ENCODE measurements at places on chromosomes 6 and 20. TPM values are rescaled to one million over a fixed set of nuclear protein-coding genes. Genes with fewer than 3 reads are reported as not detected.

DNA sequence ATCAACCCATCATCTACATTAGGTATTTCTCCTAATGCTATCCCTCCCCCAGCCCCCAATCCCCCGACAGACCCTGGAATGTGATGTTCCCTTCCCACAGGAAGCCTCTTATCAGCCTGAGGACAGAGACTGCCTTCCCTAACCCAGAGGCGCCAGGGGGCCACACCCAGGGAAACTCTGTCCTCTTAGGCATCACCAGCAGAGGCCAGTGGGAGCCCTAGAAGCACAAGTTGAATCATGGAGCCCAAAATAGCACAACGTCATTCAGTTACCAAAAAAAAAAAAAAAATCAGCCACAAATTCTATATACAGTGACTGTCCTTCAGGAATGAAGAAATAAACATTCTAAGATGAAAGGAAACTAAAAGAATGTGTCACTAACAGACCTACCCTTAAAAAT lies 625.7 kb downstream of the TFAP2A start:
- DNase-seq, result no peak

DNA sequence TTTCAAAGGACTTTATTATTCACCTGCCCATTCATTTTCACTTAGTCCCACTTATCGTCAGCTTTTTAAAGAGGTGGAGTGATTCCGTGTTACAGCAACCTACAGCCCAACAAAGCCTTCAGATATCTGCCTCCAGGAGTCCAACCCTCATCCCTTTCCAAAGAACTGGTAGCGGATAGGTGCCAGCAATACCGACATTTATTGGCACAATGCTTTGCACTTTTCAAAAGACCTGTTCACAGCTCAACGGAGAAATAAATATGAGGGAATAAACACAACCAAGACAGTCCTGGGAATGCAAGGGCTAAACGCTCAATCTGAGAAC lies 819 bp upstream of the MTRF1L start:
- DNase-seq, result no peak

- no peak for DNase-seq
Observed at GRCh38 chr6:126040394-126040793, 54.1 kb downstream of the TRMT11 start.

The RUNX2 gene
- total RNA-seq, result 4.3 TPM

DNA sequence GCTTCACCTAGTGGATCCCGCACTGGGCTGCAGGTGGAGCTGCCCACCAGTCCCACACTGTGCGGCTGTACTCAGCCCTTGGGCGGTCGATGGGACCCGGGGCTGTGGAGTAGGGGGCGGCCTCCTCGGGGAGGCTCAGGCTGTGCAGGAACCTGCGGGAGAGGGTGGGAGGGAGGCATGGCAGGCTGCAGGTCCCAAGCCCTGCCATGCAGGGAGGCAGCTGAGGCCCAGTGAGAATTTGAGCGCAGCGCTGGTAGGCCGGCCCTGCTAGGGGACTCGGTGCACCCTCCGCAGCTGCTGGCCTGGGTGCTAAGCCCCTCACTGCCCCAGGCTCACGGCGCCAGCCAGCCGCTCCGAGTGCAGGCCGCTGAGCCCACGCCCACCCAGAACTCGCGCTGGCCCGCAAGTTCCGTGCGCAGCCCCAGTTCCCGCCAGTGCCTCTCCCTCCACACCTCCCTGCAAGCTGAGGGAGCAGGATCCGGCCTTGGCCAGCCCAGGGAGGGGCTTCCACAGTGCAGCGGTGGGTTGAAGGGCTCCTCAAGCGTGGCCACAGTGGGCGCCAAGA lies 1407.6 kb downstream of the EPHA7 start:
- no peak for DNase-seq

- DNase-seq, result no peak
Observed at GRCh38 chr6:134458857-134459657, 141.1 kb upstream of the SGK1 start.

Data from glomerular endothelial cell (primary cell).